Cortex of kidney (tissue), 1 donor: ENCODE measurements at places on chromosomes 7 and 10.

- DNase-seq = no peak
Observed at GRCh38 chr7:128446306-128446705, 9.4 kb upstream of the HILPDA start.

GRCh38 chr10:119518176-119518575 is 24.3 kb downstream of the RGS10 start:
- no peak for DNase-seq

- DNase-seq = no peak
Observed at GRCh38 chr7:116351966-116352365, 141.6 kb downstream of the TES start.

- no peak for DNase-seq
Observed at GRCh38 chr7:47460251-47460989, 121.5 kb downstream of the TNS3 start.

- no peak for DNase-seq
Observed at GRCh38 chr10:102534333-102534732, 30.6 kb downstream of the SUFU start.

DNA sequence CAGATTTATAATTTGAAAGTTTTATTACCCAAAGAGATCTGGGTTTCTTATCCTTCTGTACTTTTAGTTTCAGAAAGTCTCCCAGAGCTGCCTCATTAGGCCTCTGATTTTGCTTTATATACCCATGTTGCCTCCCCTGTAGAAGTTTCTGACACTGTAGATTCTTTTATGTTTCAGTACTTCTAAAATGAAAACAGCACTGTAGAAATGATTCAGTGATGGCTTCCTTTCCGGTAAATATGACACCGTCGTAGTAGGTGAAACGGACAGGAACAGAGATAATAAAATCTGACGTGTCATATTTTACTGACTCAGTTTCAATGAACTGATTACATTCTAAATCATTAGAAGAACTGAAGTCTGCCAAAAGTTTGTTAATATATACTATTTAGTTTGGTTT is 272.7 kb downstream of the TWIST1 start:
- no peak for DNase-seq

- DNase-seq = no peak
Observed at GRCh38 chr10:119478111-119478802, 64.3 kb downstream of the RGS10 start.

DNA sequence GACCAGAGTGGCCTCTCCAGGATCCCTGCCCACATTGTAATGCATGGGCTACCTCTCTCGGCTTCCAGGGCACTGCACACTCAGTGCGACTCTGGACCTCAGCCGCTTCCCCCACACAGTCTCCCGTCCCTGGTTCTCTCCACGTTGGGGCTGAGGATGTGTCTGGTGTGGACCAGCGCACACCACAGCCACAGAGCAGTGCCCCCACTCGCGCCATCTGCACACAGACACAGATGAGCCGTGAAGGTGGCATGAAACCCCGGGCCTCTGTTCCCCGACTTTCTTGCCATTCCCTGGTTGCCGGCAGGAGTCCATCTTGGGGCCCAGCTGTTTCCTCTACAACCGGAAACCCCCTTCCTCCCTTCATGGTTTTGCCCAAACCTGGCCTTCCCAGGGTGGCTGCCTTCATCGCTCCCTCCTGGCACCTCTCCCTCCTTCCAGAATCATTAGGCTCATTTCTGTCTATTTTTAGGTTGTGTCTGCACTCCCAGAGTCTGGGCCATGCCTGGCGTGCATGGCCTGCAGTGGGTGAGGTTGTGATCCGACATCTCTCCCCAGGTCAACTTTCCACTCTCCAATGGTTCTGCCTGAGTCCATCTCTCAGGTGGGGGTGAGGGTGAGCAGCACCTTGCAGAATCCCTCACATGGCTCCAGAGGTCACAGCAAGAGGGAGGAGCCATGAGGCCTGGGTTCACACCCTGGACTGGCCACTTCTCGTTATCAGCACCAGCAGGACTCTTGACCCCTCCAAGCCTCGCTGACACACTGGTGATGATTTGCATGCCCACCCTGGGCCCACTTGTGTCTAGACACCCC is 10.1 kb downstream of the RASGEF1A start:
- DNase-seq = no peak

DNA sequence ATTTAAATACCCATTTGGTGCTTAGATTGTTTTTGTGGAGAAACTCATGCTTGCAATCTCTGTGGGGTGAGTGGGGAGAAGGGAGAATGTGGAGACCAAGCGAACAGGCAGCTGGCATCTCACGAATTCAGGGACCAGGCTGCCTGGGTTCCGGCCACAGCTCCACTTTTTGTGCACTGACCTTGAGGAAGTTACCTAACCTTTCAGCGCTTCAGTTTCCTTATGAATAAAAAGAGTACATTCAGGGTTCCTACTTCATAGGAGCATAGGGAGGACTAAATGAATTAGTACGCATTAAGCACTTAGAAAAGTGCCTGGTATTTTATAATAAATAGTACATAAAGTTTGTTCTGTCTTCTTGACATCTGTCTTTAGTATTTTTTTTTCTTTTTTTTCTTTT is 72.5 kb downstream of the PRTFDC1 start:
- no peak for DNase-seq

- DNase-seq = no peak
Observed at GRCh38 chr7:101066833-101067177, 18.5 kb upstream of the TRIM56 start.

DNA sequence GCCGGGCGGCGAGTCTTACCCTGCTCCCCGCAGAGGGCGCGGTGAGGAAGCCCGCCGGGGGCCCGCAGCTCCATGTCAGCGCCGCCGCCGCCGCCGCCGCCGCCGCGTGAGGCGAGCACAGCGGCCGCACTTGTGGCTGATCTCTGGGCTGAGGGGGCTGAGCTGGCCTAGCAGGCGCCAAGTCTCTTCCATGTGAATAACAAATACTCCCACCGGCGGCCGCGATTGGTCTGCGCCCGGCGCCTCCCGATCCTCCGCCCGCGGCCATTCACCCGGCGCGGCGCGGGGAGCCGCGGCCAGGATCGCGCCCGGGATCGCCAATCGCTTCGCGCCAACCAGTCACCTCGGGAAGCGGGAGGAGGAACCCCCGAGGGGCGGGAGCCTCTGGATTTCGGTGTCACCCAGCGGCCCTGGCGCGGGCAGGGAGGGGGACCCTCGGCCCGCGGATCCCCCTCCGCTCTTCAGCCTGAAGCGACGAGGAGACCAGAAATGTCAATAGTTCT is at the start of gene GRM8:
Gene GRM8, minus strand, starts transcription at position 164 of the 503 bp plus-strand sequence.
- no peak for DNase-seq

- no peak for DNase-seq
Observed at GRCh38 chr7:150862356-150862755, 10.0 kb downstream of the AOC1 start.

DNA sequence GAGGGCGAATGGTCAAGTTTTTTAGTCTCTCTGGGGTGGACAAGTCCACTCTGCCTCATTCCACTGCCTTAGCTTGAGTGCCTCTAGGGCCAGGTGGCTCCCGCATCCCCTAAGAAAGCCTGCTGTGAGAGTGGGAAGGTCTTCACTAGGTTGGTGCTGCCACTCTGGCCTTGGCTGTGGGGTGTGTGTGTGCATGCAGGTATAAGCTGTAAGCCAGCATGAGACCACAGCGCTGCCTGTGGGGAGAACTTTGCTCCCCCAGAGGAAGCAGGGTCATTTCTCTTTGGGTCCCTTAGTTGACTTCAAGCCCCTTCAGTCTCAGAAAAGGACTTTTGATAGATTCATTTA is 25.5 kb upstream of the PCBD1 start:
- DNase-seq = no peak

GRCh38 chr10:11475831-11476434 is 135.5 kb downstream of the USP6NL start:
- DNase-seq = no peak

DNA sequence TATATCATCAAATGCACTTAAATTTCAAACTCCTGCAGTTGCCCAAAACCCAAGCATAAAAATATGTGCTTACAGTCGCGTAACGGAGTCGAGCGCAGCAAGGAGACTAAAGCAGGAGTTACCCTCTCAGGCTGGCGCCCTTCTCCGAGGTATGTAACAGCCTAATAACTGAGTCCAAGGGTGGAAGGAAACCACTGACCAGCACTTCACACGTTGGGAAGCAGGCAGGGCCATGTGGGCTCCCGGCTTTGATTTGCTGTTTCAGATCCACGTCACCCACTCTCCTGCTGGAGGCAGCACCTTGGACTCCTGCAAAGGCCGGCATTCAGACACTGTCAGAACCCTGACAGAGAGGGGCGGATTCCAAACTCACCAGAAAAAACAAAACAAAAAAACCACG is 123.8 kb downstream of the DIP2C start:
- DNase-seq = no peak

GRCh38 chr7:100119970-100120732 is 717 bp downstream of the CNPY4 start:
- DNase-seq = no peak

DNA sequence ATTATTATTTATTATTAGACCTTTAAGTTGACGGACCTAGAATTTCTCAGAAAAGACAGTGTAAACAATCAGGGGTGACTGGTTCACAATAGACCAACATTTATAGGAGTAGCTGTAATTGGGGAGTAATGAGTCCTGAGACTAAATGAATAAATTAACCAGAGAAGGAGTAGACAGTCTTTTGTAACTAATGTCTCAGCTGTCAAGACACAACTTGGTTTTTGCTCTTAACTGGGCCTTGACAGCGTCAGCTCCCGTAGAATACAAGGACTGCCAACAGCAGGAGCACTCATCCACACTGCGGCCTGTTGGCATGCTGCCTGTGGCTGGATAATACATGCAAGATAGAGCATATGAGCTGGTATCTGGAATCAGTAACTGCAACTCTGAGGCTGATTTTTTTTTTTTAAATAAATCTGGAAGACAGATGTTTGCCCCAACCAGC is 123.9 kb downstream of the CACNA2D1 start:
- DNase-seq = no peak

DNA sequence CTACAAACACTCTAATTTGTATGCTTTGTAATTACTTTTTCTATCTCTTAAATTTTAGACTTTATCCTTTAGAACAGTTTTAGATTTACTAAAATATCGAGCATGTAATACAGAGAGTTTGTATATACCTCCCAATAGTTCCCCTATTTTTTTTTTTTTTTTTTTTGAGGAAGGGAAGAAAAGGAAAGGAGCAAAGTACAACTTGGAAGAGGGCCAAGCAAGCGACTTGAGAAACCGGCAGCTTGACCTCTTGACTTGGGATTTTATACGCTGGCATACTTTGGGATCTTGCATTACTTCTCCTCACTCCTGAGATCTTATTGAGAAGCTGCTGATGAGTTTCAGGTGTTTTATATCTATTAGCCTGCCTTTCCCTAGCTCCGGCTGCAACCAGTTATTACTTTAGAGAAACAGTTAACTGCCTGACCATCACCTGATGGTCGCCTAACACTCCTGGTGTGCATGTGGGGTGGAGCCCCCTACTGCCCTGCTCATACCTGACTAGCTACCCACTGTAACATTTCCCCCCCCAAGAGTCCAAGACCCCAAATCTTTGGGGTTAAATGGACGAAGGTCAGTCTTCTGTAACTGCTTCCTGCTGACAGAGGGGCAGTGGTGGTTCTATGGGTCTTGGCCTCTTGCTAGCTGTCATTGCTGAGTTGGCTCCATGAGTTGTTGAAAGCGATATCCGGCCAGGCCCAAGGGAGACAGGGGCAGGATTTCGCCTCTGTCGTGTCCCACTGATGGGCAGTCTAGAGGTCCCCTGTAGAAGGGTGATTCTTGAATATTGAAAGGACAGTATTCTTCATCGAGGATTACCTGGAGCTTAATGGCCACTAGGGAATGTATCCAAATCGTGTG is 28.5 kb downstream of the MKLN1 start:
- no peak for DNase-seq

DNA sequence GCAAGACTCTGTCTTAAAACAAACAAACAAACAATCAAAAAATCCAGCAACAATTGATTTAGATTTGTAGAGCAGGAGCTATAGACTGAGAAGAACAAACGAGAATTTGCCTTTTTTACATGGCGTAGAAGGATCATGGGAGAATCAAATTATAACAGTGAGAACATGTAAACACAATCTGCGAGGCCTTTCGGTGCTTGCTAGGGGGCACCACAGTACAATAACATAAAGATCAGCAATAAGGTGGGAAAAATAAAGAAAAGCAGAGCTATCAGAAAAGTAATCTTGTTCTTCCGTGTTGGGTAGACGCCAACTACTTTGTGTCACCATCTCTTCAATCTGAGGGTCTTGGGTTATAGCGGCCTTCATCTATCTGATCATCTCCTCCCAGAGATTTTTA is 82.2 kb downstream of the NOD1 start:
- no peak for DNase-seq

DNA sequence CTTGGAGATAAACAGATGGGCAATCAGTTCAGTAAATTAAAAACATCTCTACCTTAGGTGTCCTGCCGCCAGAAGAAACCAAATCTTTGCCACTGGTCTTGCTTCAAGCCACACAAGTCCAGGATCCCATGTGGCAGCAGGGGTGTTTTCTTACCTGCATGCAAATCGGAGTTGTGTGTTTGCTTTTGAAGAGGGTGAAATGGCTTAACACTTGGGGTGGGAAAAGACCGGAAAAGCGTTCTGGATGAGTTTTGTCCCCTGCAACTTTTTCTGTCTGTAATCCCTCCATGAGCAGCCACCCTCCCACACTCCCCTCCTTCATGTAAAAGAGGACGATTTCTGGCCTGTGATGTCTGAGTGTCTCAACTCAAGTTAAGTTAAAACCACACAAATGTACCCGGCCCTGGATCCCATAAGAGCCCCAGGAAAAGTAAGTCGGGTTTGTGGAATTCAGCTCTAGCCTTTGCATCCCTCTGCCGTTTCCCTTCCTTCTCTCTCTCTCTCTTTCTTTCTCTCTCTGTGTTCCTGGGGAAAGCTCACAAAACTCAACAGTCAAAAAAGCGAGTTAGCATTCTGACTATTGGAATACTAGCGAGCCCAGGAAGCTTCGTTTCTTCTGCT is 178.5 kb downstream of the TCF7L2 start:
- DNase-seq = no peak

GRCh38 chr10:1148855-1149605 is 92.8 kb downstream of the WDR37 start:
- DNase-seq = no peak

DNA sequence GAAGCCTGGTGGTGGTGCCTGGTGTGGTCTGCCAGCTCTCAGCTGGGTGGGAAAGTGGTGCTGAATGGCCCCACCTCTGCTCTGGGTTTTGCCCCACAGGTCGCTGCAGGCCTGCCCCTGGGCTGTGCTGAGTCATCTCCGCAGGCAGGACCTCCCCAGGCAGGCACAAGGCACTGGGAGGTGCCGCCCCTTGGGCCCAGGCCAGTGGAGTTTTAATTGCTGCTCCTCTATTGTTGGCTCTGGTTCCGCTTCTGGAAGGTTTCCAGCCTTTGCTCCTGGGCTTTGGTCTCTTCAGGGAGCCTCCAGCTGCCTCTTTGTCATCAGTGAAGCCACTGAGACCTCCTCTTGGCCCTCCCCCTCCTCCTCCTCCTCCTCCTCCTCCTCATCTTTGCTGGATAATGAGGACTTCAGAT is 180.3 kb upstream of the GRB10 start:
- DNase-seq = no peak
